Aortic smooth muscle cell (primary cell): ENCODE measurements at places on chromosomes 7 and 10. TPM values are rescaled to one million over a fixed set of nuclear protein-coding genes. Genes with fewer than 3 reads are reported as not detected.

The PHYHIPL gene
- under 0.01 and 0.25 TPM in 2 replicates for total RNA-seq

The PTPRN2 gene
- 0.56 and 1.6 TPM in 2 replicates for total RNA-seq

The SAP25 gene
- not detected in 2 replicates for total RNA-seq

The SEMA3E gene
- total RNA-seq: 0.06 and 0.13 TPM in 2 replicates

The ADAM8 gene
- total RNA-seq: 0.87 and 1.3 TPM in 2 replicates

The POLR2J gene
- 47.3 and 49.3 TPM in 2 replicates for total RNA-seq

The CUBN gene
- total RNA-seq: 2.2 and 2.4 TPM in 2 replicates

The SLC13A4 gene
- total RNA-seq: 1.6 and 2.3 TPM in 2 replicates

The PIK3AP1 gene
- total RNA-seq: under 0.01 and 0.06 TPM in 2 replicates

The CALCR gene
- not detected in 2 replicates for total RNA-seq

The LCOR gene
- total RNA-seq: 11.0 and 15.0 TPM in 2 replicates

The TCF7L2 gene
- 2.6 and 3.5 TPM in 2 replicates for total RNA-seq

The APBB1IP gene
- not detected in 2 replicates for total RNA-seq

The MEOX2 gene
- total RNA-seq: 18.0 and 31.4 TPM in 2 replicates

The KCND2 gene
- 0.13 and 0.31 TPM in 2 replicates for total RNA-seq

The OGDHL gene
- 0.26 and 0.68 TPM in 2 replicates for total RNA-seq
